ENCODE measurements at places on chromosomes 4 and X. TPM values are rescaled to one million over a fixed set of nuclear protein-coding genes. Genes with fewer than 3 reads are reported as not detected.

Gene BMP3
- total RNA-seq = not detected

- H3K4me3 ChIP-seq = no peak overlapping the region
- no peaks in the 10 kb centered on the region for H3K36me3 ChIP-seq
- DNase-seq = no peak
- peaks cover 3% of the 10 kb centered on the region for H3K4me1 ChIP-seq
- no peak overlapping the region for H3K27ac ChIP-seq
Observed at GRCh38 chr4:121061861-121062260, 10.5 kb downstream of the NDNF start.

- no peak overlapping the region for H3K27ac ChIP-seq
- no peaks in the 10 kb centered on the region for H3K36me3 ChIP-seq
- DNase-seq = no peak
- no peak overlapping the region for H3K4me3 ChIP-seq
- no peaks in the 10 kb centered on the region for H3K27me3 ChIP-seq
- H3K4me1 ChIP-seq = no peaks in the 10 kb centered on the region
Observed at GRCh38 chr4:175874306-175874705, 62.2 kb upstream of the GPM6A start.

GRCh38 chr4:149790172-149790907, 25.3 kb downstream of the IQCM start:
- H3K4me1 ChIP-seq = no peaks in the 10 kb centered on the region
- H3K27me3 ChIP-seq = no peaks in the 10 kb centered on the region
- H3K36me3 ChIP-seq = no peaks in the 10 kb centered on the region

DNA sequence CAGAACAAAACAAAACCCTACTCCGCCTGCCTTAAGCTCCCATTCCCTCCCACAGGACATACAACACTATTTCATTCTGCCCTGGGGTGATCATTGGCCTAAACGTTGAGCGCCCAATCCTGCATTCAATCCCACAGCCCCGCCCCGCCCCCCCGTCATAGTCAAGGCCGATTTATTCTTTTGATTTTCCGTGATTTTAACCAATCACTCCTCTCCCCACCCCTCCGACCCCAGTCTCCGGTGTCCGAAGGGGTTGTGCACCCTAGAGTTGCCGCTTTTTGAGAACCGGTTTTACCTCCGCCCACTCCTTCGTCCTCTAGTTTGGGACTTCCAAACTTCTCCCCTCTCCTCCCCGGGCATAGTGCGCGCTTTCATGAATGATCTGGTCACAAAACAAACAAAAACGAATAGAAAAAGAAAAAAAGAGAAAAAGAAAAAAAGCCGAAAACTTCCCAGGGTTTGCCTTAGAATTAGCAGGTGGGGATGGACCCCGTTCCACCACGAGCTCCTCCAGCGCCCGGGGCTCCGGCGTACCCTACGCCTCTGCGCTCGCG, 446 bp upstream of the UBE2A start:
- H3K27me3 ChIP-seq = no peaks in the 10 kb centered on the region
- H3K36me3 ChIP-seq = peaks cover 5% of the 10 kb centered on the region
- H3K4me1 ChIP-seq = peaks cover 17% of the 10 kb centered on the region
- peak overlapping the region; percentile 89 for H3K4me3 ChIP-seq

Data from activated CD8-positive, alpha-beta T cell treated with anti-CD3 and anti-CD28 coated beads for 36 hours (primary cell).